ENCODE measurements at places on chromosomes 5 and 9. TPM values are rescaled to one million over a fixed set of nuclear protein-coding genes. Genes with fewer than 3 reads are reported as not detected.

- peak; percentile 27 for DNase-seq
- no peaks in the 10 kb centered on the region for H3K27me3 ChIP-seq
- H3K4me3 ChIP-seq = peak within 1 kb of the TSS; percentile 81
- peaks cover 89% of the 10 kb centered on the region for H3K4me1 ChIP-seq
Observed at GRCh38 chr9:121369595-121370265, at the start of gene STOM. Gene STOM, minus strand, starts transcription at chr9:121370250. Its CDS starts 63 bp downstream, at chr9:121370187.

DNA sequence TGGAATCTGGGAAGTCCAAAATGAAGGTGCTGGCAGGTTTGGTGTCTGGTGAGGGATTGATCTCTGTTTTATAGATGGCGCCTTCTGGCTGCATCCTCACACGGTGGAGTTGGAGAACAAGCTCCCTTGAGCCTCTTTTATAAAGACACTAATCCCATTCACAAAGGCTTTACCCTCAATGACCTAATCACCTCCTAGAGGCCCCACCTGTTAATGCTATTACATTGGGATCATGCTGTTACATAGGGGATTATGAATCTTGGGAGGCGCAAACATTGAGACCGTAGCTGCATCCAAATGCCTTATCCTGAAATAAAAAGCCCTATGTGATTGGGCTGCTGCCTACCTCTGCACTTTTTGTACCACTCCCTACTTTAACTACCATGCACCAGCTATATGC lies 197.1 kb upstream of the HMHB1 start:
- no peak overlapping the region for H3K4me3 ChIP-seq
- H3K4me1 ChIP-seq = no peaks in the 10 kb centered on the region
- H3K27ac ChIP-seq = no peak overlapping the region

- no peak overlapping the region for H3K27ac ChIP-seq
- peak; percentile 11 for DNase-seq
- H3K4me1 ChIP-seq = no peaks in the 10 kb centered on the region
- no peaks in the 10 kb centered on the region for H3K27me3 ChIP-seq
- no peaks in the 10 kb centered on the region for H3K36me3 ChIP-seq
- H3K4me3 ChIP-seq = no peak overlapping the region
Observed at GRCh38 chr5:122295138-122295537, 16.9 kb upstream of the SNCAIP start.

GRCh38 chr9:87613265-87614111 lies 112.4 kb upstream of the CTSL start:
- DNase-seq = peak; percentile 96
- H3K36me3 ChIP-seq = peaks cover 31% of the 10 kb centered on the region
- peak overlapping the region; percentile 0 for H3K4me3 ChIP-seq
- peaks cover 61% of the 10 kb centered on the region for H3K4me1 ChIP-seq
- H3K27me3 ChIP-seq = no peaks in the 10 kb centered on the region

GRCh38 chr5:145764325-145764724 lies 70.8 kb downstream of the PRELID2 start:
- no peaks in the 10 kb centered on the region for H3K4me1 ChIP-seq
- no peak for DNase-seq
- H3K27ac ChIP-seq = no peak overlapping the region
- no peak overlapping the region for H3K4me3 ChIP-seq
- H3K27me3 ChIP-seq = no peaks in the 10 kb centered on the region

DNA sequence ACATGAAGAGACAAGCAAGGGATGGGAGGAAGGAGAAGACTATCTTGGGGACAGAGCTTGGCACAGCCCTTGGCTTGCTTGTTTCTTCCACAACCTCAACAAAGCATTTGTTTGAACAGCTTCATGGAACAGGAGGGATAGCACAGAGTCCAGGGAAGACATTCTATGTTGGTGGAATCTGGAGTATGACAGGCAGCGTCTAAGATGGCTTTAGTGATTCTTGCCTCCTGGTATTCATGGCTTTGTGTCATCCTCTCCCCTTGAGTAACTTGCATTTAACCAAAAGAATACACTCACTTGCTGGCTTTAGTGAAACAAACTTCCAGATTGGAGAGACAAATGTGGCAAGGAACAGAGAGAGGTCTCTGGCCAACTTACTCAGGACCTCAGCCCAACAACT lies 30.8 kb upstream of the RECK start:
- peaks cover 4% of the 10 kb centered on the region for H3K4me1 ChIP-seq
- H3K36me3 ChIP-seq = no peaks in the 10 kb centered on the region
- H3K27me3 ChIP-seq = no peaks in the 10 kb centered on the region
- no peak overlapping the region for H3K4me3 ChIP-seq
- H3K27ac ChIP-seq = no peak overlapping the region

COL5A1 gene
- not detected for total RNA-seq

TEK gene
- total RNA-seq = not detected

MPDZ gene
- total RNA-seq = 14.7 TPM

CTSV gene
- total RNA-seq = 6.0 TPM

NIM1K gene
- total RNA-seq = not detected

Measured in HepG2 (cell line).